Thoracic aorta (tissue), 2 donors: ENCODE measurements at places on chromosomes 4 and X. TPM values are rescaled to one million over a fixed set of nuclear protein-coding genes. Genes with fewer than 3 reads are reported as not detected.

- no peak for DNase-seq
These were observed 565.2 kb upstream of the SLIT2 start for GRCh38 chr4:19686456-19686855.

- no peak for DNase-seq
These were observed 362.0 kb downstream of the CBLL2 start for GRCh38 chrX:22634751-22635150.

DNA sequence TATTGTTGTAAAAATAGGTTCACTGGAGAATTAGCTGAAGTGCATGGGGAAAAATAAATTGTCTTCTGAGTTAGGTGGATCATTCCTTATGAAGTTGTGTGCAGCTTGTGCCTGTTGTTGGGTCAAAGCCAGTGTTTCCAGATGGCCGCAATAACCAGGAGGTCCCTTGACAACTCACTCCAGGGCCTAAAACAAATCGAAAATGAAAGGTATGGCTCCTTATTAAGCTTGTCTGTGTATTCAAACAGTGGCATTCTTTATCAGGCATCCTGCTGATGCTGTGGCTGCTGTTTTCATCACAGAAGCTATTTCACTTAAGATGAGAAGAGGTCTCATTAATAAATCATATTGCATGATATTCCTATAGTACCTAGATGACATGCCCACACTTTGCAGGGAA is 80.2 kb downstream of the GRIA2 start:
- no peak for DNase-seq

- no peak for DNase-seq
These were observed 75.5 kb downstream of the PABPC4L start for GRCh38 chr4:134126000-134126560.

DNA sequence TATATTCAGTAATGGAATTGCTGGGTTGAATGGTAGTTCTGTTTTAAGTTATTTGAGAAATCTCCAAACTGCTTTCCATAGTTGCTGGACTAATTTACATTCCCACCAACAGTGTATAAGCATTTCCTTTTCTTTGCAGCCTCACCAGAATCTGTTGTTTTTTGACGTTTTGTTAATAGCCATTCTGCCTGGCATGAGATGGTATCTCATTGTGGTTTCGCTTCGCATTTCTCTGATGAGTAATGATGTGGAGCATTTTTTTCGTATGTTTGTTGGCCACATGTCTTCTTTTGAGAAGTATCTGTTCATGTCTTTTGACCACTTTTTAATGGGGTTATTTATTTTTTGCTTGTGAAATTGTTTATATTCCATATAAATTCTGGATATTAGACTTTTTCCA is 13.6 kb upstream of the MAGED4B start:
- no peak for DNase-seq

- no peak for DNase-seq
These were observed 90.6 kb downstream of the TLL1 start for GRCh38 chr4:165963621-165964020.

DNA sequence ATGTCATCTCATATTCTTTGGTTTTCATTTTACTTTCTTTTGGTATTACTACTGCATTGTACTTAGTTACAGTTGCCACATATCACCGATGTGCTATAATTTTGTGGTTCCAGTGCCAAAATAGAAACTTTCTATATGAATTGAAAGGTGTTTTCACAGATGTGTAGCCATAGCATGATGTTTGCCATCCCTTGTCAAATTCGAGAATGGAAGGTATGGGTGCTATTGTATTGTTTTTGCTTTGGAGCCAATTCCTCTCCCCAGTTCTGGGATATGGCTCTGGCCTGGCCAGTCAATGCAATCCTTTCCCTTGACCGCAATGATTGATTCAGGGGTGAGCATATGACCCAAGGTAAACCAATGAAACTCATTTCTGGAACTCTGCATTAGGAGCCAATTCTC is 86.2 kb upstream of the RPS6KA3 start:
- no peak for DNase-seq

DNA sequence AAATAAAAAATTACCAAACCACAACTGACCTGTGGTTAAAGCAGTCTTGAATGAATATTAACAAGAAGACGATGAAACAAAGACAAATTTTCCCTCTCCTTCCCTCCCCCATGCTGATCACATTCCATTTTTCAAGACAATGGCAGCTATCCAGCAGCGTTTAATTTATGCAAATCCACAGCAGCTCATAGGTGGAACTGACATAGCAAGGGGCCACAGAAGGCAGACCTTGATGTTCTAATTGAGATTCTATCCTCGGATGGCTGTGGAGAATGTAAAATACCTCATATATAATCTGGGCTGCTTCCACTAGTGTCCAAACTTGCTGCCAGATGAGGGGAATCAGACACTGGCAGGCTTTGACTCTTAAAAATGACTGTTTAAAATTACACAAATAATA is 211.5 kb downstream of the CHRDL1 start:
- no peak for DNase-seq

- DNase-seq = no peak
These were observed 19.5 kb downstream of the AP1AR start for GRCh38 chr4:112251019-112251643.

- DNase-seq = no peak
These were observed 1.3 kb upstream of the FHIP1A start for GRCh38 chr4:151407466-151408379.

DNA sequence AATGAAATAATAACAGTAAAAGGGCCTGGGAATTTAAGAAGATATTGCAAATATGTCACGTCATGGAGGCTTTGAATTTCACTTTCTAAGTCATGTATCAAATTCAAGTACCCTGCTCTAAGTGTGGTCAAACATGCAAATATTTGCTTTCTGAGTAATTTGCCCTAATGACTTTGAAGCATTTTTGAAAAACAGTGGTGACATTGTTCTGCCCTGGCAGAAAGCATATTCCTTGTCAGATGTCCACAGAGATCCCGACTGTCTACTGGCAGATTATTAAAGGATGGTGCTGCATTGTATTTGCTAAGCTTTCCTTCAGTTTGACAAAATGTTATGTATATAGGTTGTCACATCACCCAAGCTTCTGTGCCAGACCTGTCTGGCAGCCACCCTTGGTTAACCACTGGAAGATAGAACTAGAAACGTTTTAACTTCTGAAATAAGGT is 92.5 kb downstream of the ANK2 start:
- no peak for DNase-seq

- no peak for DNase-seq
These were observed 10.0 kb downstream of the CLCN4 start for GRCh38 chrX:10166731-10167151.

- DNase-seq = no peak
These were observed at the start of gene SMARCA1 for GRCh38 chrX:129523079-129523911. Gene SMARCA1 (minus strand): TSS chrX:129523490. CDS start chrX:129523370, 120 bp downstream.

DNA sequence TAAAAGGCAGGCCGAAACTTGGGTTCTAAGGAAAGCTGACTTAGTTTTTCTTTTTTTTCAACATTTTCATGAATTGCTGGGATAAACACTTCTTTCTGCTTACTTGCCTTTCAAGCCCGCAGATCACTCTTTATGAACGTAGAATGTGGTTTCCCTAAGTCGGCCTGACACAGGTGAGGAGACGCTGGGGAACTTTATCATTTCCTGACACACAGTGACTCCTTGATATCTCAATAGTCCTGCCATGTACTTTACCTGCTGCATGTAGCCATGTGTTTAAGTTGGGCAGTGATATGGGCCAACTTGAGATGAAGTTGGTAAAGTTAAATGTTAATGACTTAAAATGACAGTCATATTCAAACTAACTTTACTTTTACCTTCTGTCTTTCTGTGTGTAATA is 26.6 kb upstream of the SNCA start:
- DNase-seq = no peak

GRCh38 chr4:30767147-30767845 is 47.1 kb downstream of the PCDH7 start:
- DNase-seq = no peak

GRCh38 chr4:6516762-6517161 is 44.3 kb upstream of the PPP2R2C start:
- DNase-seq = no peak

DNA sequence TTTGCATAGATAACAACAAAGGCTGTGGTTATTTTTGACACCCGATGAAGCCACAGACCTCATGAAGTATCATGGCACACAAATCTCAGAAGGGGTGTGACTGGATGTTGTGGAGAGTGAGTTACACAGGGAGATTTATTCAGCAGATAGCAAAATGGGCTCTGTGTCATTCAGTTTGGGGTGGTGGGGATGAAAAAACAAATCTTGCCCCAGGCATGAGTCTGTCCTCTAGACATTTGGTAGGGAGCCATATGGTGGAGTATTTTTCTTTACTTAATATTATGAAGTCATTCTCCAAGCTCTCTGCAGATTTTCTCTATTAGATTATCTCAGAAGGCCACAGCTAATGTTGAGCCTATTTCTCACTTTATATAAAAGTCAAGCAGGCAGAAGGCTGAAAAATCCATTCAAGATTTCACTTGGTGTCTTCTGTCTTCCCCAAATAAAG is 277.1 kb upstream of the TENM3 start:
- no peak for DNase-seq

- DNase-seq = no peak
These were observed 554.8 kb upstream of the HTR2C start for GRCh38 chrX:114028907-114029662.

Gene PNMA5
- not detected for total RNA-seq

Gene ATRX
- total RNA-seq = 124 TPM

Gene GCNA
- total RNA-seq = 5.1 TPM

Gene AADAT
- 5.6 TPM for total RNA-seq

Gene PCDH7
- 331 TPM for total RNA-seq

Gene RUFY3
- 72.7 TPM for total RNA-seq

Gene PNMA3
- 0.56 TPM for total RNA-seq

Gene CNGA1
- total RNA-seq = not detected
